Effector memory CD4-positive, alpha-beta T cell (primary cell): ENCODE measurements at places on chromosomes 4 and X.

DNA sequence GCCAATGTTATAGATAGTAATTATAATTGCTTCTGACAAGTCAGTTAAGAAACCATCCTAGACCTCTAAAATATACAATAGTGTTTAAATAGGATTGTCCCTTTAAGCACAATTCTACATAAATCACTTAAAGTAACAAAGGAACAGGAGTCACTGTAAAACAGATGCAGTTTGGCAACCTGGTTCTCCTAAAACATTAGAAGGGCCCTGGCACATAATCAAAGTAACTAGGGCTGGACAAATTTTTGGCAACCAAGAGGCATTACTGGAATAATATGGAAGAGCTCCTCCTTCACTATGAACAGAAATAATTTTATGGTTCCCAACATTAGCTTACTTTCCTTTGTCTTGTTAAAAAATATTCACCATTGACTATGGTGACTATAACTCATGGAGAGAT is 75.0 kb upstream of the CCDC160 start:
- H3K27ac ChIP-seq, result no peak overlapping the region
- H3K27me3 ChIP-seq, result no peaks in the 10 kb centered on the region
- no peak for DNase-seq

DNA sequence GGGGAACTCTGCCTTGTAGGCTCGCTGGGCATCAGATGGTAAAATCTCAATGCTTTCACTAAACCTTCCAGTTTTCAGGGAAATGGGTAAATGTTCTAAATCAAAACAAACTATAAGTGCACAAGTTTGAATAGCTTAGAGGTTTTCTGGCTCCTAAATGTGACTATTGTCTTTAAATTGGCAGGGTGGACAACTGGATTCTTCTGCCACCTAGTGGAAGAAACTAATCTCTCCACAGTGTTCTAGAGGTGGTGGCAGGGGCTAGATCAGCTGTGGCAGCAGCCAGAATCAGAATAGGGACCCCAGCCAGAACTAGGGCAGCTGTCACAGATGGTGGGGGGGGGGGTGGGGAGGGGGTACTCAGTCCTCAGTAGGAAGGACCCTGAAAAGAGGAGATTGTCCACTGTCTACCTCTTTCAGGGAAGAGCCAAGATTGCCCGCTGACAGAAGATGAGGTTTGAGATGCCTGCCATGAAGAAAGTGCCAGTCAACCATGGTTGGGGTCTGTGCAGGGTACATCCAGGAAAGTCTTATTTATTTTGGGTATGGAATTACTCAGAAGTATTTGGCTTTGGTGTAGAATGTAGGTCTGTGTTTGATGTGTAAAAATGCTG is 201.4 kb downstream of the CCNG2 start:
- H3K36me3 ChIP-seq, result no peaks in the 10 kb centered on the region
- DNase-seq, result no peak
- no peak overlapping the region for H3K4me3 ChIP-seq
- no peak overlapping the region for H3K27ac ChIP-seq

- no peaks in the 10 kb centered on the region for H3K36me3 ChIP-seq
- H3K27ac ChIP-seq, result no peak overlapping the region
- DNase-seq, result peak; percentile 9
- H3K4me3 ChIP-seq, result no peak overlapping the region
Measured at GRCh38 chr4:145609481-145610427, 9.4 kb upstream of the MMAA start.

DNA sequence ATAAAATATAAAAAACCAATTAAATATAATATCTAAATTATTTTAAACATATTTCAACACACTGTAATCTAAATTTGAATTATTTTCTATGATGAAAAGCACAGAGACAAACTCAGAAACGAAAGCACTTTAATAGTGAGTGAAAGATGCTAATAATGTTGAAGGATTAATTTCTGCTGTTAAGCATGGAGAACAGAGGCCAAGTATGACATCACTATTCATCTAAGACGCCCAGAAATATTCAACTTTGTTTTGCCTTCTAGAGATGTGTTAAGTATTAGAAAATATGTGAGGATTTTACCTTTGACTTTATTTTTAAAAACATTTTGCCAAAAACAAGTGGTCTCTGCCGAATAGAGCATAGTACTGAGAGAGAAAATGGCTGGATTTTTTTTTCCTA is 19.3 kb downstream of the ARHGEF6 start:
- H3K4me3 ChIP-seq, result no peak overlapping the region
- H3K27me3 ChIP-seq, result no peaks in the 10 kb centered on the region
- H3K27ac ChIP-seq, result no peak overlapping the region
- H3K36me3 ChIP-seq, result no peaks in the 10 kb centered on the region

DNA sequence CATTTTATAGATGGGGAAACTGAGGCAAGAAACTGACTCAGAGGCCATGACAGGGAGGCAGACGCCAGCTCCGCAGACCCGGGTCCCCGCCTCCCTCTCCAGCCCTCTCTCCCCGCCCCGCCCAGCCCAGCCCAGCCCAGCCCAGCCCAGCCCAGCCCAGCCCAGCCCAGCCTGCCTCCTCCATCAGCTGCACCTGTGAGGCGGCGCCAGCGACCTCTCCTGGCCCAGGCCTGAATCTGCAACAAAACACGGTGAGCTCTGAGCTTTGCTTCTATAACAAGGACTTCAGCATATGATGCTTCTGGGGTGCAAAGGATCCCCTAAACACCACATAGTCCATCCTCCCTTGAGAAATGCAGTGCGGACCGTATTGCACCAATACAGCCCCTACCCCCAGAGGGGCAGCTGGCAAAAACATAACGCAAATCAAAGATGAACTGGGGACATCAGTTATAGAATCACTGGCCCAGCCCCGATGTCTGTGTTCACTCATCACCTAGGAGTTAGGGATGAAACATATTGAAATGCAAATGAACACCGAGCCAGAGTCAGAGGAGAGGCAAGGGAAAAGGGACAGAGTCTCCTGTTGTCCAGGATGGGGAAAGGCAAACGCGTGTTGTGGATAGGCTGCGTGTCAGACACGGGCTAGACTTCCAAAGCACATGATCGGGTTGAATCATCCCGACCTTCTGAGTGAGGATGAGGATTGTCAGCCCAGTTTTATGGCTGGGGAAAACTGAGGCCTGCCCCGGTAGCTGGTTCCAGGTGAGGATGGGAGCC is 216.1 kb upstream of the PSAPL1 start:
- no peaks in the 10 kb centered on the region for H3K36me3 ChIP-seq
- H3K27me3 ChIP-seq, result peaks cover 5% of the 10 kb centered on the region
- peaks cover 14% of the 10 kb centered on the region for H3K4me1 ChIP-seq
- DNase-seq, result no peak
- no peak overlapping the region for H3K27ac ChIP-seq

- H3K4me3 ChIP-seq, result peak overlapping the region; percentile 4
- no peaks in the 10 kb centered on the region for H3K36me3 ChIP-seq
- DNase-seq, result no peak
- no peaks in the 10 kb centered on the region for H3K27me3 ChIP-seq
- no peaks in the 10 kb centered on the region for H3K4me1 ChIP-seq
- H3K27ac ChIP-seq, result no peak overlapping the region
Measured at GRCh38 chrX:140091125-140091886, 126.0 kb upstream of the CXorf66 start.

- DNase-seq, result no peak
- no peaks in the 10 kb centered on the region for H3K4me1 ChIP-seq
- H3K27ac ChIP-seq, result no peak overlapping the region
Measured at GRCh38 chrX:8147226-8147625, 23.8 kb downstream of the VCX2 start.

GRCh38 chrX:42978655-42979379 is 200.9 kb upstream of the PPP1R2C start:
- H3K4me1 ChIP-seq, result no peaks in the 10 kb centered on the region
- no peak overlapping the region for H3K27ac ChIP-seq
- H3K4me3 ChIP-seq, result no peak overlapping the region
- H3K36me3 ChIP-seq, result no peaks in the 10 kb centered on the region
- no peak for DNase-seq

DNA sequence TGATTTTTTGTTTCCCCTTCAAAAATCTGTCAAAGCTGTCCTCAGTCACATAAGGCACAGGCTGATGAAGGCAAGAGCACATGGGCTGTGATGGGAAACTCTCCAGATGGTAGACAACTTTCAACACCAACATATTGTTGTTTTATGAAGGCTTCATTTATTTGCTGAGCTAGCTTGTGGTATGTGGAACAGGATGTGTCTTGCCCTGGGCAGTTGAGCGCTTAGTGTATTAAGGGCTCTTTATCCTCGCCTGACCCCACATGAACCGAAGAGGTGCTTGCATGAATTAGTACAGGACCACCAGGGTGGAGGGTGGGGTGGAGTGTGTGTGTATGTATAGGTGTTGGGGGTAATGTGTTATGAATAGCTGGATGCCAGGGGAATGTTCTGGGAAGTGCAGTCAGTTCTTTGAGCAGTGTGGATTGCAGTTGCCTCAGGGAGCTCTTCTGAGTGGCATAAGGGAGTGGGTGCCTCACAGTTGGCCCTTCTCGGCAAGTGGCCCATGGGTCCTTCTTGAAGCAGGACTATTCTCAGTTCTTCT is 103.1 kb downstream of the PHEX start:
- H3K4me1 ChIP-seq, result no peaks in the 10 kb centered on the region
- no peaks in the 10 kb centered on the region for H3K36me3 ChIP-seq
- H3K27ac ChIP-seq, result no peak overlapping the region

GRCh38 chr4:45327544-45327943 is 601.2 kb upstream of the GNPDA2 start:
- no peak overlapping the region for H3K4me3 ChIP-seq
- H3K27ac ChIP-seq, result no peak overlapping the region
- no peaks in the 10 kb centered on the region for H3K27me3 ChIP-seq
- no peak for DNase-seq
- H3K36me3 ChIP-seq, result no peaks in the 10 kb centered on the region
- no peaks in the 10 kb centered on the region for H3K4me1 ChIP-seq

GRCh38 chrX:109842611-109843010 is 109.6 kb upstream of the ACSL4 start:
- DNase-seq, result no peak
- no peaks in the 10 kb centered on the region for H3K4me1 ChIP-seq
- no peaks in the 10 kb centered on the region for H3K27me3 ChIP-seq
- H3K4me3 ChIP-seq, result no peak overlapping the region
- H3K27ac ChIP-seq, result no peak overlapping the region
- H3K36me3 ChIP-seq, result no peaks in the 10 kb centered on the region

DNA sequence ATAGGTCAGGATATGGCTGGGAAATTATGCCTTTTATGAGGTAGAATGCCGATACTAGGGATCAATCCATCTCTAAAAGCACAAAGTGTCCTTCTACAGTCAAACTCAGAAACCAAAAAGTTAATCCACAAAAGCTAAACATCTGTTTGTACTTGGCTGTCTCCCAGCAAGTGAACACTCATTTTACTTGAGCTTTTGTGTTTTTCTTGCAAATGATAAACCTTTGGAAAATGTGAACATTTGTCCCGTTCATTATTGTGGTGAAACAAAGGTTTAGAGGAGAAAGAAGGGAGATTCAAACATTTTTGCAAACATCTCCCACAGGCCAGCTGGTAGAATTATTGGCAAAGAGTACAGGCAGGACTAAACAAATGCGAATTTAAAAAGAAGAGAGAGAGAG is 300.6 kb upstream of the SPANXN1 start:
- no peak for DNase-seq
- H3K27ac ChIP-seq, result no peak overlapping the region
- H3K4me3 ChIP-seq, result no peak overlapping the region
- H3K36me3 ChIP-seq, result no peaks in the 10 kb centered on the region
- no peaks in the 10 kb centered on the region for H3K27me3 ChIP-seq
- no peaks in the 10 kb centered on the region for H3K4me1 ChIP-seq

- no peak for DNase-seq
- no peaks in the 10 kb centered on the region for H3K36me3 ChIP-seq
- H3K27me3 ChIP-seq, result no peaks in the 10 kb centered on the region
- H3K4me1 ChIP-seq, result no peaks in the 10 kb centered on the region
- no peak overlapping the region for H3K27ac ChIP-seq
Measured at GRCh38 chr4:187606581-187606980, 389.0 kb upstream of the ZFP42 start.

GRCh38 chr4:38691251-38692008 is 27.4 kb downstream of the KLF3 start:
- no peaks in the 10 kb centered on the region for H3K27me3 ChIP-seq
- H3K27ac ChIP-seq, result no peak overlapping the region
- DNase-seq, result no peak
- H3K4me1 ChIP-seq, result no peaks in the 10 kb centered on the region

DNA sequence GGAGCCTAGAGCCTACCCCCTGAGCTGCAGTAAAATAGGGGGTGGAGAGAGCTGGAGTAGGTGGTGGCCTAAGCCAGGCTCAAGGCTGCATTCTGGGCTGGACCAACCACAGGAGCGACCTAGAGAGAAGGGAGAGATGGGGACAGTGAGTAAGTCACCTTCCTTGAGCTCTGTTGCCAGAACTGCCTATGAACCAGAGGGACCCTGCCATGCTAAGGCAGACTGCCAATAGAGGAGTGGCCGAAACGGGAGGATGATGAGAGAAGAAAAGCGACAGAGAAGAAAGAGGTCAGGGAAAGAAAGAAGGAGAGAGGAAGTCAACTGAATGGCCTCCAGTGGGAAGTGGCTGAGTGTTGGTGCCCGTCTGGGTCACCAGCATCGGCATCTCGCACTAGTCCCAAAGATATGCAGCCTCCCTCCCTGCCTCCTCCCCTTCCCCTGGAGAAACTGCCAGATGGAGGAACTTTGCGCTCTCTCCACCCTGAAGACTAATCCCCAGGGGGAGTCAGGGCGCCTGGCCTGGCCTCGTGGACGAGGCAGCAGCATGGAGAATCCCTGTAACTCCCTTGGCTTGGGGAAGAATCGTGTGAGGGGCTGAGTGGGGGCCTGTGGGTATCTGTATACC is 28.8 kb downstream of the ELF4 start:
- H3K4me3 ChIP-seq, result peak overlapping the region; percentile 46
- no peaks in the 10 kb centered on the region for H3K27me3 ChIP-seq
- H3K27ac ChIP-seq, result peak overlapping the region; percentile 77

DNA sequence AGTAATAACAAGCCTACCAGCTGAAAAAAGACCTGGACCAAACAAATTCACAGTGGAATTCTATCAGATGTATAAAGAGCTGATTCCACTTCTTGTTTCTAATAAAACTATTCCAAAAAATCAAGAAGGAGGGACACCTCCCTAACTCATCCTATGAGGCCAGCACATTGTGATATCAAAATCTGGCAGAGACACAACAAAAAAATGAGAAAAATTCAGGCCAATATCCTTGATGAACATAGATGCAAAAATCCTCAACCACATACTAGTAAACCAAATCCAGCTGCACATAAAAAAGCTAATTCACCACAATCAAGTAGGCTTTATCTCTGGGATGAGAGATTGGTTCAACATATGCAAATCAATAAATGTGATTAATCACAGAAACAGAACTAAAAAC is 147.9 kb upstream of the NEIL3 start:
- no peaks in the 10 kb centered on the region for H3K27me3 ChIP-seq
- H3K36me3 ChIP-seq, result no peaks in the 10 kb centered on the region
- H3K4me3 ChIP-seq, result no peak overlapping the region
- DNase-seq, result no peak
- H3K27ac ChIP-seq, result no peak overlapping the region
- H3K4me1 ChIP-seq, result no peaks in the 10 kb centered on the region

DNA sequence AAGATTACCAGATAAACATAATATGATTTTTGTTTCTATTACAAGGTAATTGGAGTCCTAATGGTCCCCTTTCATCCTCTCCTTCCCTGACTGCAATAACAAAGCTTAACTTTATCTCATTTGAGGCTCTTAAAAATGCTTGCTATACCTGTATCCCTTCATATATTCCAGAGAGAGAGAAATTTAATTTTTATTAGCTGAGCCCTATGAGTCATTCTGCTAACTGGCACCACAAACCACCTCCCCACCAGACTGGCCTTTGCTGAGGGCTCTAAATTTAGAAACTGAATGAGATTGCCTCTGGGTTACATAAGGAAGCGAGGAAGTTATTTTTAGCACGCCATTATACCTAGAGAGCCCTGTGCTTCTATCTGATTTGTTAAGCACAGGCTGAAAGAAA is 27.4 kb downstream of the CBLL2 start:
- DNase-seq, result no peak
- H3K4me1 ChIP-seq, result no peaks in the 10 kb centered on the region
- H3K4me3 ChIP-seq, result no peak overlapping the region
